ENCODE measurements at places on chromosomes 1 and 21.

GRCh38 chr1:181423301-181423918 is 59.9 kb upstream of the CACNA1E start:
- DNase-seq, result peak; percentile 49

- DNase-seq, result no peak
These were observed 60.0 kb downstream of the SLC19A1 start for GRCh38 chr21:45481977-45482898.

GRCh38 chr1:198845271-198845670 is 206.4 kb downstream of the PTPRC start:
- DNase-seq, result no peak

GRCh38 chr1:89873770-89874169 is 52.9 kb downstream of the LRRC8D start:
- DNase-seq, result peak; percentile 79

- DNase-seq, result no peak
These were observed 23.3 kb downstream of the TBX19 start for GRCh38 chr1:168303716-168304540.

Measured in common myeloid progenitor, CD34-positive (primary cell).